ENCODE measurements at places on chromosomes 7 and 10.

GRCh38 chr10:33901166-33901565, 566.7 kb upstream of the NRP1 start:
- no peak for DNase-seq

DNA sequence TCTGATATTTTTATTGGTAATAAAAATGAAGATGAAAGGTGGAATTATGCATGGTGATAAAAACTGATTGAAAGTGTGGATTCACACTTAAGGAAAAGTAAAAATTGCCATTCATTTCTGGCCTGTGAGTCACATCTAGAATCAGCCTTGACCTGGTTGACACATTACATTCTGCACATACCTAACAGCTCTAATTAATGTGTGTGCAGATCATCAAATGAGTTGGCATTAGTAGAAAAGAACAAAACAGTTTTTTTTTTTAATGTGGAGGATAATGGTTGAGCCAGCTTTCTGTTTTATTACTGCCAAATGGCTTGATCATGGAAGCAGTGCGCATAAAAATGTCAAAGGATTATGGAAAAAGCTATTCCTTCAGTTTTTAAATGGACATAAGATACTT, 142.6 kb upstream of the TMEM196 start:
- no peak for DNase-seq

GRCh38 chr10:88934900-88935672, 17.5 kb downstream of the ACTA2 start:
- DNase-seq: peak; percentile 92

- DNase-seq: no peak
Measured at GRCh38 chr7:179209-179681, 13.1 kb upstream of the FAM20C start.

- no peak for DNase-seq
Measured at GRCh38 chr7:15839416-15840100, 153.1 kb upstream of the MEOX2 start.

GRCh38 chr7:4139656-4140625, 542.2 kb upstream of the FOXK1 start:
- DNase-seq: no peak

- no peak for DNase-seq
Measured at GRCh38 chr7:33973231-33974015, 68.1 kb downstream of the BMPER start.

DNA sequence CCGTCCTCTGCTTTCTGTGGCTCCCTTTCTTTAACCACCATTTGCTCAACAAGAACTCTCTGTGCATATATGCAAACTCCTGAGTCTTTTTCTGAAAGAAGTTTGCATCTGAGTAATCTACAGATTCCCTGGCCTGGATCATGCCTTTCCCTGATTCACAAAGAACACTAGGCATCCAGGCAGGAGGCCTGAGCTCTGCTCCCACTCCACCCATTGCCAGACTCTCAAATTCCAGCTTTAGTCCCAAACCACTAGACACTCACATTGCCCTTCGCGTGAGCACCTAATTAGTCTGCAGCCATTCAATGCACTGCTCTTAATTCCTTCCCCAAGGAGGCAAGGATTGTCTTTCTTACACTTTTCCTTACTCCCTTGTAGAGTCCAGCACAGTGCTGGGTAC, 60.9 kb downstream of the ABCC2 start:
- DNase-seq: no peak

DNA sequence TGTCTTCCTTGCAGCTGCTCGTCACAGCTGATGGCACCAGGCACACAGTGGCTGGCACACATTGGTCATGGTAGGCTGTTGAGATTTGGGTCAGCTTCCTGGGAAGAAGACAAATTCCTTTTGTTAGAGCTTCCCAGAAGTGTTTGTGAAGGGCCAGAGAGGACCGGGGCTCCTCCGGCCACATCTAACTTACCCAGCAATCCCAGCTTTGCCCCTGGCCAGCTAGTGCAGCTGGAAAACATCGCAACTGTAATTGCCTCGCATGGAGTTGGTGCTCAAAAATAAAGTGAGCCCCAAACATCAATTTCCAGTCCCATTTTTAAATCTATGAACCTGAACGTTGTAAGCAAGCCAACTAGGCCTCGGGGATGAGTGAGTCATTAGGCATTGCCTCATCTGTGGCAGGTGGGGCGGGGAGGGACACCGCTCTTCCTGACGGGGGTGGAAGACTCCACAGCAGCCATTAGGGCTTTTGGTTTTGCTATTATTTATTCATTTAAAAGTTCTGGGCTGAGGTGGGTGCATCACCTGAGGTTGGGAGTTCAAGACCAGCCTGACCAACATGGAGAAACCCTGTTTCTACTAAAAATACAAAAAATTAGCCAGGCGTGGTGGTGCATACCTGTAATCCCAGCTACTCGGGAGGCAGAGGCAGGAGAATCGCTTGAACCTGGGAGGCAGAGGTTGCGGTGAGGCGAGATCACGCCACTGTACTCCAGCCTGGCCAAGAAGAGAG, 12.4 kb downstream of the CPA5 start:
- peak; percentile 61 for DNase-seq

DNA sequence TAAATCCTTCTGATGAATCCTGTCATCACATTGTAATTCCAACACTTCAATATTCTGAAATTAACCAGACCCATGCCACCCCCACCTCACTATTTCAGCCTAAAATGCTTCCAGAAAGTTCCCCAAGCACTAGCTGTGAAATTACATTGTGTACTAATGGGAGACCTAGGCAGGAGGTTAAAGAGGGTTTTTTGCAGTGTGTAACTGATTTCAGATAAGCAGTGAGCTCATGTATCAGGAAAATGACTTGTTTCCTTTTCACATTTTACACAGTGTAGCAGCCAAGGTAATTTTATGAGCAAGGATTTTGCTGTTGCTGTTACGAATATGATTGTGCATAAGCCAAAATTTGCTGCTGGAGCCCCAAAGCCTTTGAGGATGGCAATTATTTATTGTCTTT, 129.0 kb downstream of the INHBA start:
- DNase-seq: no peak

GRCh38 chr10:103747193-103747865, 108.0 kb downstream of the SH3PXD2A start:
- DNase-seq: no peak

- DNase-seq: no peak
Measured at GRCh38 chr10:131251146-131251541, 60.4 kb downstream of the TCERG1L start.

DNA sequence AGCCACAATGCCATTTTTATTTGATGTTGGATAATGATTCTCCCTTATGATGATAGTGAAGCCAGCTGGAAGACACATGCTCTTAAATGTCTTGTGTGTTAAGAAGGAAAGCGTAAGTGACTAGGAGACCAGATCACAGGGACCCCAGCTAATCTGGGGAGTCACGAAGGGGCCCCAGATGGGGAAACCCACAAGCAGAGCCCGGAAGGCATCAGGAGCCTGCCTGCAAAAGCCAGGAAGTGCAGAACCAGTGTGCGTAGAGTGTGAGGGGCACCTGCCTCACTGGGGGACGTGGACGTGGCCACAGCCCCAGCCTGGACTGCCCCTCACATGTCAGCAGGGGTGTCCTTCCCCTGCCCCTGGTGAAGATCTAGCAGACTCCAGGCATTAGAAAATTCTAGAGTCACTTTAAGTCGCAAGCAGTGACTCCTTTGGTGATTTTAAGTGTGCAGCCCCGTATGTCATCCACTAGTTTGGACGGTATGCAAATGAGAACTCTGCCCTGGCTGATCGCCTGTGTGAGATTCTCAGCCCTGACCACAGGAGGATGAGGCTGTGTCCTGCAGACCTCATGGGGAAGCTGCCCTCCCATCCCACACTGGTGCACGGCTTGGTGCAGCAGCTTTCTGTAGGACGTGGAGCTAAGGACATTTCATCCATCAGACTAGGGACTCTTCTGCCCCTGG, 243.0 kb downstream of the WDR37 start:
- no peak for DNase-seq

GRCh38 chr7:71182438-71182935, 50.5 kb downstream of the GALNT17 start:
- no peak for DNase-seq

DNA sequence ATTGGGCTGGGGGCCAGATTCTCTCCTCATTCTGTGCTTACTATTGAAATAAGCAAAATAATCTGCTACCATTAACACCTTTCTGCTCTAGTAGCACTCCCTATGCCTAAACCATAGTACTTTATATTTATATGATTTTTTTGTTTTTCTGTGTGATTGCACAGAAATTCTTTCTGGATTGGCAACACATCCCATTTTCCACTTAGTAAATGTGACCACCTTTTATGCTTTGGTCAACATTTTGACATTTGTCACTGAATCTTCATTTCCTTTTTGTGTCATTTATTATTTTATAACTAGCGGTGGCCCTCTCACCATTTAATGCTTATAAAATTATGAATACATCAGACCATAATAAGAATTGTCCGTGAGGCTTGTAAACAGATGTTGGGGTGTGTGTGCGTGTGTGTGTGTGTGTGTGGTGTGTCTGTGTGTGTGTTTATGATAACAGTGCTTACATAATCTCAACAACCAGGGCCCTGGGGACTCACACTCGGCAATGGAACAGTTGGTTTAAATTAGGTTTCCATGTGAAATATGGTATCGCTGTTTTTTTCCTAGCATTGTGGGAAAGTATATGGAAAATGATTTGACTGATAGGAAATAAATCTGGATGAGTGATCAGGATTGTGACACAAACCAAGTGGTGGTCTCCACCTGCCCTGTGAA, 138.9 kb downstream of the NOC3L start:
- no peak for DNase-seq

- no peak for DNase-seq
Measured at GRCh38 chr7:43779045-43779812, 20.7 kb downstream of the BLVRA start.

- DNase-seq: no peak
Measured at GRCh38 chr10:100730725-100731406, 14.5 kb upstream of the PAX2 start.

DNA sequence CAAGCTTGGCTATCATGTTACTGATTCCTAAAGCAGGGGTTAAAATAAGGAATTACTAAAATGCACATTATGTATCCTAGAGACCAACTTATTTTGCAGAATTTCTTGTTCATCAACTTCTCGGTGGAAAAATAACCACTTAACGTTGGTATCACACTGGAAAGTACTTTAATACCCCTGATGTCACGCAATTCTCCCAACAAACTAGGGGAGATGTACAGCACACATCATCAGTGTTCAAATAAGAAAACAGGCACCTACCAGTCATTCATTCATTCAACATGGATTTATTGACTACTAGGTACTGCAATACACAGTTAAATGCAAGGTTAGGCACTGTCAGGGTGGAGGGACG, 648 bp downstream of the HUS1 start:
- DNase-seq: peak; percentile 45

DNA sequence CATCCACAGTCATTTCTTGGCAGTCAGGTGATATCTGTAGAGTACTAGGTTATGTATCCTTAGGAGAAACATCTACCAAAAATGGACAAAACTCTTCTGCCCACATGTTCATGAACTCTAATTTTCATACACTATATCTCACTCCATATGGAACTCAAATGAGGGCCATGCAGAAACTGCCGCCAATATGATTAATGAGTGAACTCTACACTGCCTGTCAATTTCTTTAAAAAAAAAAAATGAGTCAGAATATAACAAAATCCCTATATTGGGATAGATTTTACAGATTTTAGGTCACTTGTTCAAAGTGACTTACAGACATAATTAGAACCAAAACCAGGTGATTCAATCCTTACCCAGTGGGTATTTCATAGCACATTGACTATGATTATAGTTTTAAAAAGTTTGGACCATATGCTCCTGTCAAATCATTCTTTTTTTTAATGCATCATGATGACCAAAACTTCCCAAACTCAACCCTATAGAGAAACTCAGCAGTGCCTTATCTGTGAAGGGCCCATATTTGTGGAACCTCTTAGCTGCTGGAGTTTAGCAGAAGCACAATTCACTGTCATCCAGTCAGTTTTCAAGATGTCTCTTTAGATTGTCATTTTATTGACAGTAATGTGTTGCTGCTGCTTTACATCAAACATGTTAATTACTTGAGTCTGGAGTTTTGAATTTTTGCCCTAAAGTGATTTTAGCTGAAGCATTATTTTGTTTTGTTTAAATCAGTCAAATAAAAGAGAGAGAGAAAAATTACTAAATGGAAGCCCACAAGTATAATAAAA, 11.1 kb downstream of the LRRN3 start:
- no peak for DNase-seq

- DNase-seq: no peak
Measured at GRCh38 chr10:78471723-78472550, 438.3 kb downstream of the RPS24 start.

- DNase-seq: no peak
Measured at GRCh38 chr7:116810267-116811116, 51.9 kb upstream of the CAPZA2 start.

- no peak for DNase-seq
Measured at GRCh38 chr10:76149182-76149581, 717.8 kb downstream of the LRMDA start.

- no peak for DNase-seq
Measured at GRCh38 chr10:97764519-97764931, 7.3 kb downstream of the SFRP5 start.

DNA sequence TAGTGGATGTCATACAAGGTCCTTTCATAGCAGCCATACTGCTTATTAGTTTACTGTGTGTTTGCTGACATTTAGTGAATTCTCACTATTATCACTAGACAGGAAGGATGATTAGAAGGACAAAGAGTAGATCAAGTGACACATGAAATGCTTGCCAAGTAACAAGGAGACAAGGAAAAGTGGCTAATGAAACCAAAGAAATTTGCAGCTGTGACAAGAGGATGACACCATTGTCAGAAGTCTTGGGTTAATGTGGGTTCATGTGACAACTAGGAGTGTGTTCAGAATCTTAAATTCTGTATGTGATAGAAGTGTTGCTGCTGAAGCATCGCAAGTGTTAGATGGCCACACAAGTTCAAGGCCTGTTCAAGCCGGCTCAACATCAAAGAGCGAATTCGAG, 40.8 kb upstream of the FAM180A start:
- DNase-seq: no peak

GRCh38 chr10:1550291-1550595, 187.1 kb downstream of the ADARB2 start:
- no peak for DNase-seq

GRCh38 chr10:7474388-7474787, 63.6 kb upstream of the SFMBT2 start:
- no peak for DNase-seq

DNA sequence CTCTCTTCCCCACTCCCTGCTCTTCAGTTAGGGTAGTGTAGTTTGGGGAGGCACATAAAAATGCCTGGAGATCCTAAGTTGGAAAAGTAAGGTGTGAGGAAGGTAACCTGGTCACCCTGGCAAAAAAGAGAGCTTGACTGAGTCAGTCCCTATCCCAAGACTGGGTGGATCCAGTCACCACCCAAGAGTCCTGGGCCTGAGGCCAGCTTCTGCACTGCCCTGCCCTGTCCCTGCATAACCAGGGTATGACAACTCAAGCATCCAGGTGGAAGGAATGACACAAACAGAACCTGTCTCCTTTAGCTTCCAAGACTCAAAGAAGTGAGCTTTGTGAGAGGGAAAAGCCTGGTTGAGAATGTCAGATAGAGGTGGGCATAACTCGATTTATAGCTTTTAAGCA, 26.9 kb upstream of the SORBS1 start:
- no peak for DNase-seq

GRCh38 chr7:81393018-81393417, 376.8 kb downstream of the HGF start:
- no peak for DNase-seq

All from pons (tissue), 1 donor.